ENCODE measurements at places on chromosomes 4 and X.

GRCh38 chr4:151087467-151087866, 12.0 kb upstream of the RPS3A start:
- no peak for DNase-seq

- DNase-seq = no peak
Observed at GRCh38 chr4:92101737-92102172, 202.0 kb upstream of the GRID2 start.

DNA sequence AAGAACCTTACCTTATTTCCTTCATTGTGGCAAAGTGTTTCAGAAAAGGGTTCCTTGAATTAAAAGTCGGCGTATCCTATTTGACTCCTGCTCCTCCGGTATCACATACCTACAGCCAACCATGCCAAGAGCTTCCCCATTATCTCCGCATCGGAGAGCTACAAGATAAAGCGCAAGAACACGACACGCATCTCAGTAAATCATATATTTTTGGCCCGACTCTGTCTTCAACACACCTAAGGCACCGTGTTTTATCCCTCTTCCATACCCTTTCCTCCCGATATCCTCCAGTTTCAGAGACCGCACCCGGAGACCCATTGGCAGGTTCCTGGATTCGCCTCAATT, 497 bp upstream of the THAP9 start:
- no peak for DNase-seq

- DNase-seq = no peak
Observed at GRCh38 chr4:76702440-76703122, 195.4 kb downstream of the SOWAHB start.

GRCh38 chrX:49059681-49060085, 884 bp downstream of the CCDC120 start:
- DNase-seq = peak; percentile 61

- DNase-seq = no peak
Observed at GRCh38 chr4:177321647-177322046, 12.0 kb downstream of the NEIL3 start.

DNA sequence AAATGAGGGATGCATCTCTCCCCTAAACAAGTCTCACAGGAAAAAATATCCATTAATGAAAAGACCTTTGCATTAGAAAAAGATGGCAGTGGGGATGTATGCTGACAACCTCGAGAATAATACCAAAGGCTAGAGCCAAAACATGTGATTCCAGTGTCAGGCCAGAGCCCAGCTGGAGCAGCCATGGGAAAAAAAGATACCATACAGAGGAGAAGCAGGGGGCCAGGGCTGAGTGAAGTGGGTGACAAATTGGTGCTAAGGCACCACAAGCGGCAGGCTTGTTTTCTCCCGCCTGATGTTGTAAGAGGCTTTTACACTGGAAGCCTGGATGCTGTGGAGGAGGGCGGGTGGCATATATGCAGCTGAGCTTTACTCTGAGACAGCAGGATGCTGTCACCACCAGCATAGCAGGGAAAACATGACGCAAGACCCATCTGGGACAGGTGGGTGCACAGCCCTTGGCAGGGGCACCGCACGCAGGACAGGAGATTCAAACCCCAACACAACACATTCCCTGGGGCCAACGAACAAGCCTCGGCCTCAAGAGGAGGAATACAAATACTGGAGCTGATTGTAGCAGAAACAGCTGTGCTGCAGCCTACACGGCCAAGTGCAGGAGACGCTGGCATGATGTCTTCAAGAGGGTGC, 91.9 kb downstream of the TSPAN5 start:
- DNase-seq = no peak

- no peak for DNase-seq
Observed at GRCh38 chrX:98065151-98065550, 1181.4 kb downstream of the RPA4 start.

DNA sequence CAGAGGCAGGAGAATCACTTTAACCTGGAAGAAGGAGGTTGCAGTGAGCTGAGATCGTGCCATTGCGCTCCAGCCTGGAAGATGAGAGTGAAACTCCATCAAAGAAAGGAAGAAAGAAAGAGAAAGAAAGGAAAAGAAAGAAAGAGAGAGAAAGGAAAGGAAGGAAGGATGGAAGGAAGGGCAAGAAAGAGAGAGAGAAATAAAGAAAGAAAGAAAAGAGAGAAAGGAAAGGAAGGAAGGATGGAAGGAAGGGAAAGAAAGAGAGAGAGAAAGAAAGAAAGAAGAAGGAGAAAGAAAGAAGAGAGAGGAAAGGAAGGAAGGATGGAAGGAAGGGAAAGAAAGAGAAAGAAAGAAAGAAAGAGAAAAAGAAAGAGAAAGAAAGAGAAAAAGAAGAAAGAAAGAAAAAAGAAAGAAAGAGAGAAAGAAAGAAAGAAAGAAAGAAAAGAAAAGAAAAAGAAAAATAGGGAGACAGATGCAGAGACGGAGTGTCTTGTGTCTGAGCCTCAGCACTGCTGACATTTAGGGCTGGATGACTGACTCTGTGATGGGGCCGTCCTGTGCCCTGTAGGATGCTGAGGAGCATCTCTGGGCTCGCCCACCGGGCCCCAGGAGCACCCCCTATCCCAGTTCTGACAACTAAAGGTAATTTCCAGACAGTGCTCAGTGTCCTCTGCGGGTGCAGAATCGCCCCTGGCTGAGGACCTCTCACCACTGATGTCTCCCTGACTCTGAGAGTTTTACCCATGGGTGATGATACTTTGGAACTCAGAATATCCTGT, 61.7 kb downstream of the CRLF2 start:
- no peak for DNase-seq

GRCh38 chrX:15384304-15384703, at the start of gene VEGFD:
VEGFD (minus strand) TSS chrX:15384413; CDS start chrX:15383946, 467 bp downstream.
- no peak for DNase-seq

- no peak for DNase-seq
Observed at GRCh38 chrX:138930583-138930945, 219.0 kb upstream of the FGF13 start.

DNA sequence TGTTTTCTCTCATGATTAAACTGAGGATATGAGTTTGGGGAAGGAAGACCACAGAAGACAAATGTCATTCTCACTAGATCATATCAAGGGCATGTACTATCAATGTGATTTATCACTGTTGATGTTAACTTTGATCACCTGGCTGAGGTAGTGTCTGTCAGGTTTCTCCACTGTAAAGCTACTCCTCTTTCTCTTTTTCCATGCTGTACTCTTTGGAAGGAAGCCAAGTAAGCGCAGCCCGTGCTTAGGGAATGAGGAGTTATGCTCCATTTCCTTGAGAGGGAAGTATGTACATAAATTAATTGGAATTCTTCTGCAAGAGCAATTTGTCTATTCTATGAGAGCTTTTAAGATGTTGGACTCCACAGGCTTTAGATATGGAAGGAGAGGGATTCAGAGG, 4.0 kb upstream of the KANTR start:
- DNase-seq = no peak

- no peak for DNase-seq
Observed at GRCh38 chrX:84118315-84118714, 69.7 kb downstream of the RPS6KA6 start.

GRCh38 chr4:153450544-153450917, 15.6 kb upstream of the TMEM131L start:
- no peak for DNase-seq

- DNase-seq = no peak
Observed at GRCh38 chr4:3647421-3647820, 115.2 kb upstream of the LRPAP1 start.

- no peak for DNase-seq
Observed at GRCh38 chr4:125837493-125838201, 522.9 kb downstream of the FAT4 start.

DNA sequence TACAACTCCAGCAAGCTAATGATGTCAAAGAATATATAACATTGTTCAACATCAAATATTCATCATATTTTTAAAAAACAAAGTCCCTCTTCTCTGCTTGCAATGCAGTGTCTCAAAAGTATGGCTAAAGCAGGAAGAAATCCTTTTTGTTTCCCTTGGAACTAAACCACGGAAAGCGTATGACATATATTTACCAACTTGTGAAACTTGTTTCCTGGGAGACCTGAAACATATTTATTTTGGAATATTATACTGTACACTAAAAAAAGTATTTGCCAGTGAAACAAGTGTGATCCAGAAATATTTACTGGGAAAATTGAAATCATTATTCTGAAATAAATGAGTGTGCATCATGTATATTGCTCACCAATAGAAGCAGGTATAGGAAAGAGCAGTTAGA, 156.0 kb upstream of the ANKRD50 start:
- DNase-seq = no peak

- DNase-seq = peak; percentile 3
Observed at GRCh38 chr4:31291238-31291637, 571.1 kb downstream of the PCDH7 start.

GRCh38 chr4:41994461-41994985, 4.2 kb downstream of the SLC30A9 start:
- no peak for DNase-seq

DNA sequence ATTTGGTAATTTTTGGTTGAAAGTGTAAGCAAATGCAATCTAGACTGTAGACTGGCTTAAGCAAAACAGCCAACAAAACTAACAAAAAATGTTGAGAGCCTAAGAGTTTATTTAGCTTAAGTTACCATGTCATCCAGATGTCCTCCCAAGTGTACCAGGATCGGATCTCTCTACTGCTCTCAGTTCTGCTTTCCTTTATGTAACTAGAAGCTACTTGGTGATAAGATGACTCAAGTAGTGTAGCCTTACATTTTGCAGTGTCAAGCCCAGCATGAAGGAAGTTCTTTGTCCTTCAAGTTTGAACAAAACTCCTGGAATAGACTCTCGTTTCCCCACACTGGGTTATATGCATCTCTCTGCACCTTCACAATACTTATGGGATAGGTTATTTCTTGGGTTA, 1500.0 kb downstream of the STIM2 start:
- no peak for DNase-seq
